Hematopoietic multipotent progenitor cell (in vitro differentiated cells): ENCODE measurements at places on chromosomes 5 and 9. TPM values are rescaled to one million over a fixed set of nuclear protein-coding genes. Genes with fewer than 3 reads are reported as not detected.

DNA sequence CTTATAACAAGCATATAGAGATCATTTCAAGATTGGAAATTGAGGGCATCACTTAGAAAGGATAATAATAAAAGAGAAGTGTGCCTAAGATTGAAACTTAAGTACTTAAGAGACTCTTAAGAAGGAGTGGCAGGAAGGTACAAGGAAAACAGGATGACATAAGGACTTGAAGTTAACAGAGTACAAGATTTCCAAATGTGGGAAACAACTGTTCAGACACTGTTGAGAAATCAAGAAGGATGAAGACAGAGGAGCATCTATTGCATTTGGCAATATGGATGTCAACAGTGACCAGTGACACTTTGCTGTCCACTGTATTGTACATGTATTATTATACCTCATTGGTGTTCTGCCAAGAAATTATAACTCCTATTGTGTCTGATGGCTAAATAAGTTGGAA is 157.8 kb upstream of the PTGER4 start:
- no peak for DNase-seq

DNA sequence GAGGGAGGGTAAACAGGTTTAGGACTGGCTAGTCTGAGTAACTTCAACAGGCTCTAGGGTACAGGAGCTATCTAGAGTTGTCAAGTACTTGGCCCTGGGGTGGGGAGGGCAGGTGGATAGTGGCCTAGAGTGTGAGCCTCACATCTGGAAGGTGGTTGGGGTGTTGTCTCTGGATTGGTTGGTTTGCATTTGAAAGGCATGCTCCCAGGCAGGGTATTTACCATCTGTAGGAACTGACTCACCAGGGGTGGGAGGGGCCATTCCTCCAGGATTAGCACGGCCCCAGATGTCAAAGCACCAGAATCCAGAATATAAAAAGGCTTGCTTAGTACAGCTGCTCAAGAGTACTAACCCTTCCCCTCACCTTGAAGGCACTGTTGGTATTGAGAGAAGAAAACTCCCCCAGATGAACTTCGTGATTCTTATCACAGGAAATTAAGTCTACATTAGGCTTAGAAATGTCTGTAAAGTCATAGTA is 193.3 kb downstream of the NTRK2 start:
- no peak for DNase-seq

- DNase-seq = no peak
Measured at GRCh38 chr5:153676406-153676805, 185.9 kb downstream of the GRIA1 start.

The CDH9 gene
- 2.7 TPM for total RNA-seq

- no peak for DNase-seq
Measured at GRCh38 chr9:546235-546634, 295.3 kb upstream of the DMRT1 start.

The OSTF1 gene
- 18.3 TPM for total RNA-seq

DNA sequence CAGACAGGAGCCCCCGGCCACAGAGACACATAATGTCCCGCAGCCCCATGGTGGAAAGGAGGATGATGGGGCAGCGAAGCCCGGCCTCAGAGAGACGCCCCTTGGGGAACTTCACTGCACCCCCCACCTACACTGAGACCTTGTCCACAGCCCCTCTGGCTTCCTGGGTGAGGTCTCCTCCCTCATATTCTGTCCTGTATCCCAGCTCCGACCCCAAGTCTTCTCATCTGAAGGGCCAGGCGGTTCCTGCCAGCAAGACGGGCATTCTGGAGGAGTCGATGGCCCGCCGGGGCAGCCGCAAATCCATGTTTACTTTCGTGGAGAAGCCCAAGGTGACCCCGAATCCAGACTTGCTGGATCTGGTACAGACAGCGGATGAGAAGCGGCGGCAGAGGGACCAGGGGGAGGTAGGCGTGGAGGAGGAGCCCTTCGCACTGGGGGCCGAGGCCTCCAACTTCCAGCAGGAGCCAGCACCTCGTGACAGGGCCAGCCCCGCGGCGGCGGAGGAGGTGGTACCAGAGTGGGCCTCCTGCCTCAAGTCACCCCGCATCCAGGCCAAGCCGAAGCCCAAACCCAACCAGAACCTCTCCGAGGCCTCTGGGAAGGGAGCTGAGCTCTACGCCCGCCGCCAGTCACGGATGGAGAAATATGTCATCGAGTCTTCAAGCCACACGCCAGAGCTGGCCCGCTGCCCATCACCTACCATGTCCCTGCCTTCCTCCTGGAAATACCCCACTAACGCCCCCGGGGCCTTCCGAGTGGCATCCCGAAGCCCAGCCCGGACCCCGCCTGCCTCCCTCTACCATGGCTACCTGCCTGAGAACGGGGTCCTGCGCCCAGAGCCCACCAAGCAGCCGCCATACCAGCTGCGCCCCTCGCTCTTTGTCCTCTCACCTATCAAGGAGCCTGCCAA is 8.9 kb downstream of the SYNPO start:
- DNase-seq = no peak

The RABGAP1 gene
- total RNA-seq = 50.9 TPM
